ENCODE measurements at places on chromosomes 12 and 14.

DNA sequence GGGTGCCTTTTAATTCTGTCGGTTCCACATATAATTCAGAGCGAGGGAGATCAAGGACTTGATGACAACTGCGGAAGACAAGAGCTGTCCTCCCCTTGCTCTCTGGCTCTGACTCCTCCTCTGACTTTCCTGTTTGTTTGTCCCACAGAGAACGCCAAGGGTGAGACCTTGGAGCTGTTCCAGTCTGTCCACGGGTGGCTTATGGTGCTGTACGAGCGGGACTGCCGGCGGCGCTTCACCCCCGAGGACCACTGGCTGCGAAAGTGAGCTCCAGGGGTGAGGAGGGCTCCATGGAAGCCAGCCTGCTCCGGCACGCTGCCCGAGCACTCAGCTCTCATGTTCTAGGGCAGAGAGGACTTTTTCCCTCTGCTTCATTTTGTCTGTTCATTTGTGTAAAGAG is 32.8 kb downstream of the UBE3B start:
- no peak for DNase-seq

DNA sequence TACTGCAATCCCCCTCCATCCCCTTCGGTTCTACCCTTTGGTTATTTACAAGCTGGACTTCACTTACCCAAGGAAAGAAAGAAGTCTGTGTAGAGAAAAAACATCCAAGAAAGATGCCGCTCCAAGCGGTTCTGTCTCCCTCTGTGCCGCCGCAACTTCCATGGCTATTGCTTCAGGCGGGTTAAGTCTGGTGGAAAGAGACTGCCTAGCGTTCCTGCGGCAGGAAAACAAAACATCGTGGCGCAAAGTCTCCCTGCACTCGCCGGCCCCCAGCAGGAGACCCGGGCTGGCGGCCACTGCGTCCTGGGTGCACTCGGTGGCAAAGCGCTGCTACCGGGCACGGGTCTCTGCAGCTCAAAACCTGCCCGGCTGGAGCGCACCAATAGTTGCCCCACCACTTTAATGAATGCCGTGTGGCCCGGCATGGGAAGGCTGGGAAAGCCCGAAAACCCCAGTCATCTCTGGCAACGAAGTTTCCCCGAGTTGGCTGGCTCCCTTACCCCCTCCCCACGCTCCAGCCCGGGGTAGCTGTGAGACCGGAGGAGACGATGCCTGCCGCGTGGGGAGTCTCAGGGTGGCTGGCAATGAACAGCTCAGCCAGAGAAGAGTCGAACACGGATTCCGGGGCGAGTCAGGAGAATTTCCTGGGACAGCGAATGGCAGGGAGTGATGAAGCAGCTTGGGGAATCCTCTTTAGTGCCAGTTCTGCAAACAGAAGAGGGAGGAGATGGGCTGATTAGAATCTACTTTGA is 3.5 kb upstream of the KCNK10 start:
- no peak for DNase-seq

DNA sequence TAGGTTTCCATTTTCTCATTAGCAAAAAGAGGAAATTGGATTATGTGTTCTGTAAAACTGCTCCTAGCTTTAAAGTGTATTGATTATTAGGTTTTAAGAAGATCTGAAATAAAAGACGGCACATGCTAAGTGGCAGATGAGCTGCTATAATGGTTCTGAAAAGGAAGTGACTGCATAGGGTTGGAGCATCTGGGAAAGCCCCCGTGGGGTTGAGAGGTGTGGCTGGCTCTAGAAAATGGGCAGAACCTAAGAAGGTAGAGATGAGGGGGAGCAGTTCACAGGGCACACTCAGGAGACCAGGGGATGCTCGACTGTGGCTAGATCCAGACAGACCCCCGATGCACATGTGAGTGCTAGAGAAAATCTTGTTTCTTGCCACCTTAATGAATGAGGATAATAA is 1.9 kb downstream of the IFNG-AS1 start:
- DNase-seq, result no peak

DNA sequence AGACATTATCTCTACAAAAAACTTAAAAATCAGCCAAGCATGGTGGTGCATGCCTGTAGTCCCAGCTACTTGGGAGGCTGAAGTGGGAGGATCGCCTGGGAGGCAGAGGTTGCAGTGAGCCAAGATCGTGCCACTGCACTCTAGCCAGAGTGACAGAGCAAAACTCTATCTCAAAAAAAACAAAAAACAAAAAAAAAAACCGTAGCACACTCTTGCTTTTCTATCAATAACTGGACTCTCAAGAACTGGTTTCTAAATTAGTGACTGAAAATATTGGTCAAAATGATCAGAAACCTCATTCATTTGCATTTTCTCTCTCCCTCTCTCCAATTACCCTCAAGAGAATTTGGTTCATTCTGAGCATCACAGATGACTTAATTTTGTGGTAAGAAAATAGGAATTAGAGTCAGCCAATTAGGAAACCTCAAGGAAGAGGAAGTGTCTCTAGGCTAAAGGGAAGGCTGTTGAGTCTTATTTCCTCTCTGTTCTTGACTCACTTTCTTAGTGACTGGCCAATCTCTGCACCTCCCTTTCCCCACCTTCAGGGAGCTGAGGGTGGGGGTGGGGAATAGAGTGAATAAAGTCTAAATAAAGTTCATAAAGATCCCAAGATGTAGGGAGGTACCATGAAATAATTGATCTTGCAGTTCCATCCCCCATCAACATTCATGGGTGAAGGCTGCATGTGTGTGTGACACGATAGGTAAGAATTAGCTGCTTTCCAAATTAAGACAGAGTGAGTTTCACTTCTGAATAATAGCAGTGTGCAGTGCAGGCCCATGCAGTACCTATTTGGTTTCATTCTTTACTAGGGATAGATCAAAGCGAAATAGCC is 6.8 kb upstream of the PSMA6 start:
- no peak for DNase-seq

GRCh38 chr14:68135566-68135965 is 316.0 kb downstream of the RAD51B start:
- DNase-seq, result no peak

DNA sequence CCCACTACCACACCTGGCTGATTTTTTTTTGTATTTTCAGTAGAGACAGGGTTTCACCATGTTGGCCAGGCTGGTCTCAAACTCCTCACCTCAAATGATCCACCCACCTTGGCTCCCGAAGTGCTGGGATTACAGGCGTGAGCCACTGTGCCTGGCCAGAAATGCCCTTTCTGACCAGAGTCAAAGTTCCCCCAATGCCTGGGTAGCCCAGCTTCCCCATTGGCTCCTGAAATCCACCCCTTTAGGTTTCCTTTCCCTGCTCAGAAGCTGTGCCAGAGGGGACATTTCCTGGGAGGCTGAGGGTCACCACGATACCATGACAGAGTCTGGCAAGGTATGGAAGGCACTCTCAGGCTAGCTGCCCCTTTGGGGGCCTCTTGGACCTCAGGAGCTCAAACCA is 3.5 kb downstream of the GSTZ1 start:
- no peak for DNase-seq

- DNase-seq, result no peak
Observed at GRCh38 chr12:61797266-61797665, 462.9 kb upstream of the USP15 start.

GRCh38 chr14:69008421-69008884 is 29.4 kb upstream of the ACTN1 start:
- DNase-seq, result no peak

GRCh38 chr12:49874142-49874897 is 29.4 kb downstream of the FAIM2 start:
- DNase-seq, result no peak

DNA sequence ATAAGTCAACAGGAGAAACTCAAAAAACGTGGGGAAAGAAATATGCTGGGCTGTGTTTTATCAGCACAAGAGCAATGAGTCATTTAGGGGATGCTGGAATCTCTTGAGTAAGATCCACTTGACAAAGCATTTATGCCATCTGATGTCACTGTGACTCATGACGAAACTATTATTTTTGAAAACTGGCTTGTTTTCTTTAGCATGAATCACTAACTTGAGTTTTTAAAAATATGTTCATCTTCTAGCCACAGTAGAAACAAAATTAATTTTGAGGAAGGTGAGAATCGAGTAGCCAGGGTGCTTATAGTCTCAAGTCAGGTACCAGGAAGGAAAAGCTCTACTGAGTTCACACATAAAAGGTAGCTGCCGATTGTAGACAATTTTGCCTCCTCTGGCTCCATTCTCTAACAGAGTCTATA is 456.2 kb upstream of the MGAT4C start:
- no peak for DNase-seq

DNA sequence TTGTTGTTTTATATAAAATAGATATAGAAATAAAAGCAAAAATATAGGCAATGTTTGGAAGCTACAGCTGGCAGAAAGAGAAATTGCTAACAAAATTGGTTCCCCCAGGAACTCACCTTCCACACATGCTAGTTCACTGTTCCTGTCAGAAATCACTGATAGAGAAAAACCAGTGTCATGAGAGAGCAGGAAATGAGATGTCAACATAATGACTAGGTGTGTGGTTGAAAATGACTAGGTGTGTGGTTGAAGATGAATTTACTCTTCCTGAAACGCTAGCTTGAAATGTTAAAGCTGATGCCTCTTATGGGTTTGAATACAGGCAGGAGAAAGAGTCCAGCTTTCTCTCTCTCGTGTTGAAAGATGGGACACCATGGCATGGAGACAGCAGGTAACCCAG is 216.3 kb downstream of the C12orf42 start:
- no peak for DNase-seq

DNA sequence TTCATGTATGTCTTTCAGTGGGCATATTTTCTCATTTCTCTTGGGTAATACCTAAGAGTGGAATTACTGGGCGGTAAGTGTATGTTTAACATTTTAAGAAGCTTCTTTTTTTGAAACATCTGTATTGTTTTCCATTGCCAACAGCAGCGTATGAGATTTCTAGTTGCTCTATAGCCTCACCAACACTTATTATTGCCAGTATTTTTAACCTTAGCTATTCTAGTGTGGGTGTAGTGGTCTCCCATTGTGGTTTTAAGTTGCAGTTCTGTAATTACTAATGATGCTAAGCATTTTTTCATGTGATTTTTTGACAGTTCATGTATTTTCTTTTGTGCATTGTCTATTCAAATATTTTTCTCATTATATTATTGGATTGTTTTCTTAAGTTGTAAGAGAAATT is 101.9 kb upstream of the EEA1 start:
- DNase-seq, result no peak

- DNase-seq, result no peak
Observed at GRCh38 chr14:60346706-60347105, 97.7 kb downstream of the PPM1A start.

- no peak for DNase-seq
Observed at GRCh38 chr12:55470088-55470829, at the start of gene OR6C70. Gene OR6C70 (minus strand): TSS chr12:55470138. CDS start chr12:55470138, 0 bp downstream.

- DNase-seq, result no peak
Observed at GRCh38 chr12:70815971-70816391, 104.6 kb downstream of the PTPRR start.

GRCh38 chr14:78848234-78848820 is 678.2 kb downstream of the NRXN3 start:
- DNase-seq, result no peak

DNA sequence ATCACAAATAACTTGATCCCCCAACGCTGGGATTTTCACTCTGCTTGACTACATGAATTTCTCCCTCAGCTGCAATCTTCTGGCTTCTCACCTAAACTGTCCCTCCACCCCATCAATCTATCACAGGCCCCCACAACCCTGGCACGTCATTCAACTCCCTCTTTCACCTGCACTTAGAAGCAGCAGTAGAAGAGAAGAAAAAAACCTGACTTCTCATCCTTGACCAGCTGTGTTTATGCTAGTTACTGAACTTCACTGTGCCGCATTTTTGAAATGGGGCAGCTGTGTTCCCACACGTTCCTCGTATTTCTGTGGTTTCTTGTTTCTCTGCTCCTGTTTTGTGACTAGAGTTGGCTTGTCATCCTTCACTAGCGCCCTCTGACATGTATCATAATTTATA is 35.0 kb downstream of the ITPR2 start:
- no peak for DNase-seq

DNA sequence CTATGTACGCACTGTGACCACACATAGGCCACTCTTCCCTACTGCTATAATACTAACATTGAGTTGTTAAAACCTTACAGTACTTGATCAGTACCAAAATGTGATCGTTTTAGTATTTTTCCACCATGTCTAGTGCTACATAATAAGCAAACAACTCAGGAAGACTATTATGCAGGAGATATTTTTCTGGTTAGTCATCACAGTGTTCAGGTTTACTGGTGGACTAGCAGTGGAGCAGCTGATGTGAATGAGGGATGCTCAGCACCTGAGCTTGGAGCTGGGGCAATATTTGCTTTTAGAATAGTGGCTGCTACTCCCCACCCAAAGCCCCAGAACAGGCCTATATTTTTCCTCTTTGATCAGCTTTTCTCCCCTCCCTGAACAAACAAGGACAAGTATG is 513.1 kb downstream of the KCNH5 start:
- no peak for DNase-seq

DNA sequence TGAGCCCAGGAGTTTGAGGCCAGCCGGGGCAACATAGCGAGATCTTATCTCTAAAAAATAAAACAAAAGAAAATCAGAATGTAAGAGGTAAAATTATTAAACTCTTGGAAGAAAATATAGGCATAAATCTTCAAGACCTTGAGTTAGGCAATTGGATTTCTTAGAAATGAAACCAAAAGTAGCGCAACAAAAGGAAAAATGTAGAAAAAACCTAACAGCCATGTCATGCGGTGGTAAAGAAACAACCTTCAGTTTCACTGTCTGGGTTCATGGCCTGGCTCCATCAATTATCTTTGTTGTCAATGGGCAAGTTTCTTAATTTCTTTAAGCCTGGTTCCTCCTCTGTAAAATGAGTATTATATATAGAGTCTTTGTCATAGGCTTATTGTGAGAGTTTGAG is 5.6 kb upstream of the GCH1 start:
- DNase-seq, result no peak

- DNase-seq, result no peak
Observed at GRCh38 chr14:72607386-72608130, 286.3 kb downstream of the DPF3 start.

DNA sequence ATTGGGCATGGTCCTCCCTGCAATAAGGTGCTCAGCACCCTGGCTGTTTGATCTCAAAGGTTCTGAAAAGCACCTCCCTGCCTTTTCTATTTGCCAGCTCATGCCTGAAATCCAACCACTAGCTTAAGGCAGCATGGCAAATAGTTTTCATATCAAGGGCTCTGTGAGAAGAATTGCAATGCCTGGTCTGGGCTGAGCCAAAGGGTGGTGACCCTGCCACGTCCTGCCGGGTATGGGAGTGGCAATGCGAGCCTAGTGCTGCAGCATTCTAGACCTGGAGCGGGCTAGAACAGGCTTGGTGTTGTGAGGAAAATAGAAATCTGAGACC is 2.3 kb upstream of the SCNN1A start:
- DNase-seq, result no peak

GRCh38 chr12:122895320-122895703 is 612 bp downstream of the VPS37B start:
- no peak for DNase-seq

GRCh38 chr14:101791919-101792572 is 30.5 kb downstream of the PPP2R5C start:
- no peak for DNase-seq

- no peak for DNase-seq
Observed at GRCh38 chr12:3263282-3263681, 186.1 kb downstream of the TSPAN9 start.

GRCh38 chr14:102208741-102209140 is 69.0 kb downstream of the WDR20 start:
- no peak for DNase-seq

Measured in NCI-H510A (cell line).